ENCODE measurements at places on chromosomes 6 and 20. TPM values are rescaled to one million over a fixed set of nuclear protein-coding genes. Genes with fewer than 3 reads are reported as not detected.

DNA sequence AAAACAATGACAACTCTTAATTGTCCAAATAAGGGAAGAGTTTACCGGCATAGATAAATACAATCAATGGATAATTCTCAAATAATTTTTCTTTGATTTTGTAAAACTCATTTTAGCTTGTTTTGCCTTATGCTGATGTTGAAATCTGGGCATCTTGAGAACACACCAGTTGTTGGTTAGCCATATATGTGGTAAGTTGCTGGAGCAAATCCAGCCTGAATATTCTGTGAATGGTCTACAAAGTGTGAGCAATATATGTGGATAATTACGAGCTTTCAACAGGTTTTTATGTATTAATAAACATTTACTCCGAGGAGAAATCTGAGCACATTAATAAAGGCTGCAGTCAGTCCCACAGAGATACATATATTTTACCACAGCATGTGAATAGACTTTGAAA lies 423.6 kb downstream of the BCKDHB start:
- no peak for DNase-seq

- DNase-seq: peak; percentile 73
These were observed at the start of gene MICA for GRCh38 chr6:31403283-31404060. TSS of gene MICA (plus strand) at chr6:31403595. CDS start at chr6:31403633, 38 bp downstream.

SIRPD gene
- total RNA-seq: not detected

GRCh38 chr6:16876201-16876600 lies 114.9 kb upstream of the ATXN1 start:
- no peak for DNase-seq

DNA sequence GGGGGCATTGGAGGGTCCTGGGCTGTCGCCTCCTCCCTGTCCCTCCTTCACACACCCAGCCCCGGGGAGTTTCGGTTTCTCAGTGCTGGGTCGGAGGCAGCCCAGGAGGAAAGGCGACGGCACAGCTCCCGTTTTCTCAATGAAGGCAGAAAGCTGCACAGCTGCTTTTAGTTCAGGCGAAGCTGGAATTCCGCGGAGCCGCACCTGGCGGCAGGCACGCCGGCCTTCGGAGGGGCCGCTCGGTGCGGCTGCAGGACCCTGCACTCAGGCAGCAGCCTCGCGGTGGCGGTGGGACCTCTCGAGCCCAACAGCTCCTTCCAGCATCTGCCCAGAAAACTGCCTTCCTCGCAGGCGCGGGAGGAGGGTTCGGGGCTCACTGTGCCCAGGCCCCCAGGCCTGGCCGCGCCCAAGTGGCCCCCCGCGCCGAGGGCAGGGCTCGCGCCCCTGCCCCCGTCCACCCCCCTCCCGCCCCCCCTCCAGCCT lies 4.6 kb downstream of the FOXQ1 start:
- no peak for DNase-seq

RIPPLY2 gene
- not detected for total RNA-seq

DNA sequence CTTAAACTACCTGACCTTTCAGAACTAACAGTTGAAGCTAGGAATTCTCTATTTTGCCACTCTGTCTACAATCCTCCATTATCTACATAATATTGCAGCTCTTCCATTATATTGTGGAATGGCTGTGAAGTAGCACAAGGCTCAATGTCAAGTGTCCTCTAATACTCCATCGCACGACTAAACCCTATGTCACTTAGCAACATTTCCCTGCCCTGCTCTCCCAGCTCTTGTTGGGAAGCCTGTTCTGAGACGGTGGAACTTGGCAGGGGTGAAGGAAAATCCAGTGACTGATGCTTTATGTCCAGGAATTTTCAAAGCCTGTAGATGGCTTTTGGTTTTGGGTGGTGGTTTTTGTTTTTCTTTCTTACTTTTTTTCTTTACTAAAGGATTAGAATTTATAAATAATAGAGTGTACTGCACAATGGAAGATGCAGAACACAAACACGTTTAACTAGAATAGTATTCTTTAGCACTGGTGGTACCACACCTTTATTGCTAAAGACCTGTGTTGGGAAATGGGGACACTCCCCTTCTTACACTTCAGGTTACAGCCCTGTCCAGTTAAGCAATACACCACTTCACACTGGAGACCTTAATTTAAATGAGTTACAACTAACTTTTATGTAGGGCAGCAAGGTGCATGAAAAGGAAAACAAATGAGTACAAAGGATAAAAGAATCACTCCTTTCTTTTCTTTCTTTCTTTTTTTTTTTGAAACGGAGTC lies 20.7 kb upstream of the AMD1 start:
- no peak for DNase-seq

C6orf163 gene
- 3.0 TPM for total RNA-seq

DNA sequence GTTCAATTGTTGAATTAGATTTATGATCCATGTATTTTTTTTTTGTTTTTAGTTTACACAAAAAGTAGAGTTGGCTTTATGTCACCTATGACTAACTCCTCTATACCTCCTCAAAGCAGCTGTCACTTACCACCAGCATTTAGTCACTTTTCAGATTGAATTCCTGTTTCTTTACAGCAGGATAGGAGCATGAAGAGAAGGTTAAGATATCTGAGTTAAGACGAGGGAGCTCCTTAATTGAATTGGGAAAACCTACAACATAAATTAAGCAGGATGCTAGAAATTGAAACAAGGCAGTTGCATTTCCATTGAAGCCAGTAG lies 237.2 kb downstream of the FARS2 start:
- DNase-seq: no peak

DNA sequence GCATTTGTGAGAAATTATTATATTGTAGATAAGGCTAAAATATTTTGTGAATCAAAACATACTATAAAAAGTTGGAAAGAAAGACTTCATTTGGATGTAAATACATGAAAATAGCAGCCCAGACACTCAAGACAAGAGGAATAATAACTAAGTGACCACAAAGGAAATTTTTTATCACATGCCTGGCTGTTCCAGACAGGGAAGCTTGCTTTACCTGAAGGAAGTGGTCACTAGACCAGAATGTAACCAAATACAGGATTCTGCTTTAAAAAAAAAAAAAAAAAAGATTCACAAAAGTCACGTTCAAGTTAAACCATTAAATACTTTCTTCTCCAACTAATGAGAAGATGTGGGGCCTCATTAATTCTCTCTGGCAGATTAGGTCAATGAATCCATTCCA lies 9.3 kb upstream of the HLA-DQB2 start:
- no peak for DNase-seq

Data from OCI-LY7 (cell line).